Left ventricle myocardium superior (tissue), 1 donor: ENCODE measurements at places on chromosomes 16 and 17.

- DNase-seq, result no peak
These were observed 200.5 kb downstream of the ZFHX3 start for GRCh38 chr16:72847187-72848027.

DNA sequence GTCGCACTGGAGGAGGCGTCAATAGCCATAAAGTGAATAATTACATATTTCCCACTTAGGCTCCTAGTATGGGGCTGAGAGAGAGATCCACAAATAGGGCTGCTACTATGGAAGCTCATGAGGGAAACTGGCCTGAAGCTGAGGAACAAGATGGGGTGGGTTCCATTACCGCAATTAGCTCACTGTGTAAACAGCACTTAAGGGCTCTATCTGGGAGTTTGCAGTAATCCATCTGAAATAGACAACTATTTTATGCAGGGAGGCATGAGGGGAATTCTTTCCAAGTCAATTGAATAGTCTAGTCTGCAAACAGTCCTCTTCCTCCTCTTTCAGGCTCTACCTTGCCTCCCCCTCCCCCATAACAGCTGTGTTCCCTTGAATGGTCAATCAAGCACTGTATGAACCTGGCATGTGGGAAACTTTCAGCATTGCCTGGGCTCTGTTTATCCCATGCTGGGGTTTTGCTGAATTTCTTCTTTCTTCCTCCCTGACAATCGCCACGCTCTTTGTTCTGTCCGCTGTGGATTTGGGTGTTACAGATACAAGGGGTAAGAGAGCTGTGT lies 56.1 kb upstream of the MAF start:
- DNase-seq, result no peak

DNA sequence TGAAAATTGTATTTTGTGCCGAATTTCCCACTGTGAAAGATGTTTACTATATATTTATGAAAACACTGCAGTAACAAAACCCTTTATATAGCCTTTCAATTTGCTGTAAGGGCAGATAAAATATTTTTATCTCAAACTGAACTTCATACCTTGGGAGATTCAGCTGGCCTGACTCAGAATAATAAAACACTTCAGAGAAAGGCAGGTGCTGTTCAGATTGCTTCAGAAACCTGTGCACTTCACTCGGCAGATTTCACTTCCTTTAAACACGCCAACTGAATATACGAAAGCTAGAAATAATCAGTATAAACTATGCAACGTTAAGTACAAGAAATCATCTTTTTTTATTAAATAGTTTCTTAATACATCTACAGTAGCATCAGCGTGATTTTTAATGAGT lies 839.1 kb upstream of the RBFOX1 start:
- no peak for DNase-seq

- no peak for DNase-seq
These were observed 32.8 kb downstream of the DNAH2 start for GRCh38 chr17:7750321-7750821.

DNA sequence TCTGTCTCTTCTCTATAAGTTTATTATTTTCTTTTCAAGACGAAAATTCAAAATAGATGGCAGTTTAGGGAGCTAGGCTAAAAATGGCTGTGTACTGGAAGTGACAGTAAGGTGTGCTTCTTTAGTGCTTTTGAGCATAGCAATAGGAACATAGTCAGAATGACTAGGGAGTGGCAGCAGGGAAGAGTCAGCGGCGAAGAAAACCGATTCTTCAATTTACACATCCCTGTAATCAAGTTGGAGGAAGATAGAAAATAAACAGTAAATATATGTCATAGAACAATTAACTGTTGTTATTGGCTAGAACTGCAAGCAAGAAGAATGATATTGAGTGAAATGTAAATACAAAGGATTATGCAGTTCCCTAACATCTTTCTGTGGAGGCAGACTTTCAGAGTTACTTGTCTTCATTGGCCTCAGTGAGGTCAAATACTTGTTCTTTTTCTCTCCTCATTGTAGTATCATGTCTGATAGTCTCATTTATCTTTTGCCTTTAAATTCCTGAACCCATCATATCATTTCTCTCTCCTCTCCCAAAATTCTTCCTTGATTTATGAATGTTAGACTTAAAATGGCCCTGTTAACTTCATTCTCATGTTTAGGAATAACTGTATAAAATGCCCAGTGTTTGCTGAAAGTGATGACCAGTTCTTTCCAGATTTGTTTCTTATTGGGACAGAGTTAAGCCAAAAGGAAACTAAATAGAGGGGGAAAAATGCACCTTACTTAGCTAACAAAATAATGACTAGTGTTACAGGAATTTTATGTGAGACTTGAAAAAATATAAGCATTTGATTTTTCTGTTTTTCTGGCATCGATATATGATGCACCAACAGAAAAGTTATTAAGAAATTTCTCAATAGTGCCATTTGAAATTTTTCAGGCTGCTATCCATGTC lies 211.4 kb downstream of the BCAS3 start:
- DNase-seq, result no peak

DNA sequence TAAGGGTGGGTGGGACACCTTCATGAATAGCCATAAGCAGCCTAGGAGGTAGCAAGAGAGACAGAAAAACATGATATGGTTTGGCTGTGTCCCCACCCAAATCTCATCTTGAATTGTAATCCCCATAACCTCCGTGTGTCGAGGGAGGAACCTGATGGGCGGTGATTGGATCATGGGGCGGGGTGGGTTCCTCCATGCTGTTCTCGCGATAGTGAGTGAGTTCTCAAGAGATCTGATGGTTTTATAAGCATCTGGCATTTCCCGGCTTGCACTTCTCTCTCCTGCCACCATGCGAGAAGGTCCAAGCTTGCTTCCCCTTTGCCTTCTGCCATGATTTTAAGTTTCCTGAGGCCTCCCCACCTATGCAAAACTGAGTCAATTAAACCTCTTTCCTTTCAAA lies 259.1 kb upstream of the ERCC4 start:
- DNase-seq, result no peak

GRCh38 chr17:64687961-64688360 lies 25.9 kb upstream of the SMURF2 start:
- no peak for DNase-seq

DNA sequence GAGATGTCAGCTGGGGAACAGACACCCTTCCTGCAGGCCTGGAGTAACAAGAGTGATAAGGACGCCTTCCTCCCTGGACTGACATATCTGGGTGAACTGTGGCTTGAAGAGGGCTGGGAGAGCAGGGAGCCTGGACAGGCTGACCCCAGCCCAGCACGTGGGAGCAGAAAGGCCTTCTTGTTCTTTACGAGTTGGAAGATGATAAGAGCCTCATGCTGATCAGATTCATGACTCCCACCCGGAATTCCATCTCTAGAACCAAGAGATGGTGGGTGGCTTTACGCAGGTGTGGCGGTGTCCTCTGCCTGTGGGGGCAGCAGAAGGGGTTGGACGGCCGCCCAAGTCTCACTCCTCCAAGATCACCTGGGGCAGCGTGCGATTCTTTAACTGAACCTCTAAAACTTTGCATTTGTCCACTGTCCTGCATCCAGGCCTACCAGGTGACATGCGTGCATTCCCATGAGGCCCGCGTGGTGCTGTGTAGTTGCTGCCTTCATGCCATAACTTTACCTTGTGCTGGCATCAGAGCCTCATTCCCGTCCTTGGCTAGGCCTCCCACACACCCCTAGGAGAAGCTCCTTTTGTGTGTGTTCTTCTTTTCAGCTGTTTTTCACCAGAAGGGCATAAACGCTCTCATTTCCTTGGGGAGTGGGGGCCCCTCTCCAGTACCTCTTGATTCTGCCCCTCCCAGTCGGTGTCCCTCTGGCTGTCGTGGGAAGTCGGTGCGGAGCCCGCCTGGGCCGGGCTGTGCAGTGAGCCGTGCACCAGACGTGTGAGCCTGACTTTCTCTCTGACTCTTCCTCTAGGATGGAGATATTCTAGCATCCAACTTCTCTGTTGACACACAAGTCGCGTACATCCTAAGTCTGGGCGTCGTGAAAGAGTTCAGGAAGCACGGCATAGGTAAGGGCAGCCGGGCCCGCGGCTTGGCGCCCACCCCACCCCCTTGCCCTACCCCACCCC lies 13.3 kb downstream of the C16orf90 start:
- DNase-seq, result no peak

- peak; percentile 76 for DNase-seq
These were observed 1.2 kb downstream of the LCAT start for GRCh38 chr16:67942510-67943255.

DNA sequence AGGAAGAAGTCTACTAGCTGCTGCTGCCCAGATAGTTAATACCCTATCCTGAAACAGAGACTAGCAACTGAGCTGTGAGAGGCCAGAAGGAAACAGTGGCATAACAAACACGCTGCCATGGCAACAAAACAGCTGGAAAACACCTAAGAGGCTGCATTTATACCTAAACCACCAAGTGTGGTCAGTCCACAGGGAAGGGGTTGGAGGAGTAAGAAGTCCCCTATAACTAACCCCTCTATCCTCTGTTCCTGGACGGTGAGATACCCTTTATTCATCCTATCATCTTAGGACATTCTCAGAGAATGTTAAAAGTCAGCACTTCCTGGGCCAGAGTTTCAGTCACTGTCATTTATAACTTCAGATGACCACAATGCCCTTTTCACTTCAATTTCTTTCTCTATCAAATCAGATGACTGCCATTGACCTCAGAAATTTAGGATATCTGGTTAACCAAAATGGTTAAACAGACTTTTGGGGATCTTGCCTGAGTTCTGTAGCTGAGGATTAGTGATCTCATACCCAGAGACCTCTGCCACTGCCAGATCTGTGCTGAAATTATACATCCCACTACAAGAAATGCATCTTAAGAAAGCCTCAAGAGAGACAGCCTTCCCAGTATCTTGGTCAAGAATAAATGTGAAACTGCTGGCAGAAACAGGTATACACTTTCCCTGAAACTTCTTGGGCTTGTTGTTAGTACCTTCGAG lies 36.2 kb downstream of the STH start:
- DNase-seq, result no peak

GRCh38 chr17:43992641-43993040 lies 11.8 kb upstream of the NAGS start:
- DNase-seq, result no peak

DNA sequence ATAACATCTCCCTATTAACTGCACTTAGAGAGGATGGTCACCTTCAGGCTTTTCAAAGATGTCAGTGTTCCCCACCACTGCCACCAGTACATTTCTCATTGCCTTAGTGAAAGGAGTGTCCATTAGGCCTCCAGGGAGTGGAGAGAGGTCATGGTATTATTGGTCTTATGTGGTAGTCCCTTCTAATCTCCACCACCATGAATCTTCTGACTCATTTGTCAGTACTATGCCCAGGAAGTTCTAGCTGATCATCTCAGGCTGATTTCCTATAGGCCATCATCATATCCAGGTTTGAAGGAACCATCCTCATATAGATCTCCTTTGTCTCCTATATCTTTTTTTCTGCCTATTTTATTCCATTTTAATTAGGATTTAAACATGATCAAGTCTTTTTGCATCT lies 221.5 kb downstream of the CYB561 start:
- no peak for DNase-seq

- peak; percentile 57 for DNase-seq
These were observed 7.6 kb downstream of the EPX start for GRCh38 chr17:58200024-58200633.

DNA sequence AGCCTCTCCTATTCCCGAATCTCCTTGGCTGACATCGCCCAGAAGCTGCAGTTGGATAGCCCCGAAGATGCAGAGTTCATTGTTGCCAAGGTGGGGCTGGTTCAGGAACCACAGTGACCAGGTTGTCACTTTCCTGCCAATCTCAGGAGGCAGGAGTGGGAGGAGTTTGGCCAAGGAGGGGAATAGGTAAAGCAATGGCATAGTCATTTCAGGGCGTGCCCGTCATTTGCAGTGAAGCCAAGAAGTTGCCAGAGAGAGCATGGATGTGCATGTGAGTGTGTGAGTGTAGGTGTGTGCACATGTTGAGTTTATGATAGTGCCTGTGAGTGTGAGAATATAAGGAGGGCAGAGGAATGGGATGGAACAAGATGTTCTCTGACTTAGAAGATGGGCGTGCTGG lies 14.8 kb downstream of the PSMD3 start:
- DNase-seq, result no peak

GRCh38 chr17:60065867-60066266 lies 12.9 kb downstream of the HEATR6 start:
- no peak for DNase-seq

- DNase-seq, result no peak
These were observed 132.9 kb upstream of the TNRC6C start for GRCh38 chr17:77825621-77826020.

- no peak for DNase-seq
These were observed 1494.0 kb upstream of the CDH8 start for GRCh38 chr16:63530208-63530607.

GRCh38 chr17:66975614-66976378 lies 11.3 kb downstream of the CACNG4 start:
- peak; percentile 74 for DNase-seq

DNA sequence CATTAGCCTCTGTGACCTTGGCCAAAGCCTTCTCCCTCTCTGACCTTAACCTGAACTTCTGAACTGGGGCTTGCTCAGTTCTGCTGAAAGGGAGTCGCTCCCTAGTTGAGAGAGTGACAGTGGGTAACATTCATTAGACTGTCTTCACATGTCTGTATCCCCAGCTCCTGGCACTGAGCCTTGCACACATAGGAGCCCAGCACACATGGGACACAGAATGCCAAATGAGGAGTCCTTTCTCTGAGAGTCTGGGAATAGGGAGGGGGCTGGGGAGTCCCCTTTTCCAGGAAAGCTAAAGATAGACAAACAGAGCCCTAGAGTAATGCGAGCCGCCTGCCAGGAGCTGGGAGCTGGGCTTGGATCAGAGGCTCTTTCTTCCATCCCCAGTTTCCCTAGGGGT lies 2.5 kb downstream of the TAC4 start:
- DNase-seq, result peak; percentile 78

GRCh38 chr16:86619239-86619794 lies 41.0 kb downstream of the FOXL1 start:
- DNase-seq, result no peak

GRCh38 chr16:62921904-62922303 lies 885.7 kb upstream of the CDH8 start:
- DNase-seq, result no peak

GRCh38 chr17:1724869-1725641 lies 551 bp downstream of the WDR81 start:
- peak; percentile 56 for DNase-seq

DNA sequence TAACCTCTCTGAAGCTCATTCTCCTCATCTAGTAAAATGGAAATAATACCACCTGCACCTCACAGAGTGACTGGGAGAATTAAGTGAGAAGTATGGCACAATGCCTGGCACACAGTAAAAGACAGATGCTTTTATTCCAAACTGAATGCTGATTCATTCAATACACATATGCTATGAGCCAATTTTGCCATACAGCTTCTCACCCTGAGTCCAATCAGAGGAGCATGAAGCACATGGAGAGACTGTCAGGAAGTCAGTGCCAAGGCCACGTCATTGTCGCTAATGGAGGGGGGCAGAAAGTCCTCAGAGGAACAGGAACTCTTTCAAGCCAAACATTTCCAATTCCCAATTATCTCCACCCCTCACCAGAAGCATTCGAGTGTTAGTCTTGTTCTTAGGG lies 11.6 kb downstream of the MKS1 start:
- no peak for DNase-seq
